Right lung (tissue), 10 donors: ENCODE measurements at places on chromosomes 3 and 15.

DNA sequence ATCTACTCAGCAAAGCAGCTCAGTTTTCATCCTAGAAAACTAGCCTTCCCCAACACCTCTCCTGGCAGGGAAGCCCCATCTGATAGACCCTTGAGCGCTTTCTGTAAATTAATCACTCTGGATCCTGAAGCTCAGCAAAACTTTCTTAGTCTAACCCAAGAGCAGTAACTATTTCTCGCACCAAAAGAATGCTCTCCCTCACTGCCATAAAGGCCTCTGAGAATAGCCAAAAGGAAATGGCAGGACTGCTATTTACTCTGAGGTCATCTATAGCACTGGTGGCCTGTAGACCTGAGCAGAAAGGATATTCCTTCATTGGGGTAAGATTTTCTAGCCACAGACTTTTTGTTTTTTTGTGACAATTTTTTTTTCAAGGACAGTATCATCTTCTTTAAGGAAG is 345.8 kb upstream of the ADAMTS9 start:
- no peak for DNase-seq

- no peak for DNase-seq
Measured at GRCh38 chr15:31150732-31151231, 49.3 kb upstream of the TRPM1 start.

GRCh38 chr3:74916696-74917095 is 302.2 kb upstream of the CNTN3 start:
- no peak for DNase-seq

DNA sequence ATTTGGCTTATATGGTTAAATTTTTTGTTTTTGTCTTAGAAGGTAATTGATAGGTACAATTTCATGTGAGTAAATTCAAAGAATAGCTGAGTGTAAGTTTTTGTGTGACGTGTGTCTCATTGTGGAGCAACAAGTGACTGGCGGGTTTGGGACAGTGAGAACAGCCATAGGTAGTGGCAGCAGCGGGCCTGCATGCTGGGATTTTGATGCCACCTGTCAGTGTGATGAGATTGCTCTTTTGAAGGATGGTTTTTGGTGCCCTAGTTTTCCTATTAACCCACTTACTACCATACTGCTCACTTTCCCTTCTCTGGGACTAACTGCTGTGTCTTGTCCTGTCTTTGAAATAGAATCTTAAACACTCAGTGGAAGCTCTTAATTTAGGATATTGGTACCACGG is 522.6 kb downstream of the NAALADL2 start:
- no peak for DNase-seq

- no peak for DNase-seq
Measured at GRCh38 chr15:56052395-56053045, 59.1 kb upstream of the NEDD4 start.

- no peak for DNase-seq
Measured at GRCh38 chr3:196793246-196793645, 53.6 kb downstream of the PAK2 start.

GRCh38 chr3:104127830-104128229 is 1238.9 kb upstream of the ALCAM start:
- no peak for DNase-seq

DNA sequence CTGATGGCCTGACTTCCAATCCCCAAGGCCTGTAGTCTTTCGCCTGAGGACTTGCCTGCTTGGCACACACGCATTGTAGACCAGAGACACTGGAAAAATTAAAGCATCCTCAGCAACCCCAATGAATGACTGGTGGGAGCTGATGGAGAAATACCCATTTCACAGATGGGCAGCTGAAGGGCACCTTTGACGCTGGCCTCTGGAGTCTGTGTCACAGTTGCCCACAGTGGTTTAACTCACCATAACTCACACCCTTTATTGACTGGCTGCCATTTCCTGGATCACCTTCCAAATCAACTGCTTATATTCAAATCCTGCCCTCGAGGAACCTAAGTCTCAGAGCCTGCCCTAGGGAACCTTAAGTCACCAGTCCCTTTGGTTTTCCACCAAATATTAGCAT is 183.1 kb downstream of the SHQ1 start:
- no peak for DNase-seq

GRCh38 chr3:193861012-193861411 is 268.0 kb downstream of the OPA1 start:
- no peak for DNase-seq

DNA sequence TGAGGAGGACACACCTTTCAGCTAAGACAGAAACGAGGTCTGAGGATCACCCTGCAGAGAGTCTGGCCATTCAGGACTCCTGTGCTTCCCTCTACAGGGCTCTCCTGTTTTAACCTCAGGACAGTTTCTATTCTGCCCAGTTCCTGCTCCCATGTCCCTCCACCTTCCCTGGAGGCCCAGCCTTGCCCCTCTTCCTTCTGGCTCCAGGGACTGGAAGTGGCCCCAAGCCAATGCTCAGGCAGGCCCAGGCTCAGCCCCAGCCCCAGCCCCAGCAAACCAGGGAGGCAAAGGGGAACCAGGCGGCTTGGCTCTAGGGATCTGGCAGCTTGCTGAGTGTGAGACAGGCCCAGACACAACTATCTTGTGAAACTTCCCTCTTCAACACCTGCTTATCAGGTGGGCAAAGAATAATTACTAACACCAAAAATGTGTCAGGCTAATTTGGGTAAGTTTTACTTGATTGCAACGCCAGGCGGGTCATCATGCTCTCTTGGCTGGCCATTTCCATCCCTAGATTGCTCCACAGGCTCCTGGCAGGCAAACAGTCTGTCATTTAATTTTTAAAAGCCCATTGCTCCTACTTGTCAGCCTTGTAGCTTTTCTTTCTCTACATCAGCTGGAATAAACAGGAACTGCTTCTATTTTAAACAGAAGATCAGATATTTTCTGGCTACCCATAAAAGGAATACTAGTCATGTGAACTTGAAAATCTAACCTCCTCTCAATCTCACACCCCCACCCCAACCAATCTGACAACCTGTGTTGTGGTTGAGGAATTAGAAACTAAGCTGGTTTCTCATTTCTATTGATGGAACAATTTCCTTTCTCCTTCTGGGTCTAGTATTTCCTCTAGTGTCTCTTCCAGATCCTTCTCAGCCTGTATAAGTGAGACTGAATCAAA is 33.5 kb downstream of the UPK1B start:
- DNase-seq, result no peak

DNA sequence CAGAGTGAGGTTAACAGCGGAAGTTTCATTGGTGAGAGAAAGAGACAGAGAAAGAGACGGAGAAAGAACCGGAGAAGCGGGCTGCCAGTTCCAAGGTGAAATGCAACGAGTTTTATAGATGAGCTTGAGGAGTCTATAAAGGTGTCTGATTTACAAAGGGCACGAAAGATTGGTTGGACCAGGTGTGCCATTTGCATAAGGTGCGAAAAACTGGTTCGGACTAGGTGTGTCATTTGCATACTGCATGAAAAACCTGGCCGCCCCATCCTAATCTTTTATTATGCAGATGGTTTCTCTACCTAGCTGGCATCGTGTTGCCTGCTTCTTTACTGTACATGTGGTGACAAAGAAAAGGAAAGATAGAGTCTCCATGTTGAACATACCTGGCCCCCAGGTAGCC is 253.8 kb upstream of the IGF1R start:
- DNase-seq, result no peak
